ENCODE measurements at places on chromosomes 16 and 17. TPM values are rescaled to one million over a fixed set of nuclear protein-coding genes. Genes with fewer than 3 reads are reported as not detected.
A peak's percentile ranks its signal among the peaks of the same experiment; 100 is the strongest.

GRCh38 chr17:14986127-14986526, 279.0 kb downstream of the PMP22 start:
- no peak for DNase-seq

DNA sequence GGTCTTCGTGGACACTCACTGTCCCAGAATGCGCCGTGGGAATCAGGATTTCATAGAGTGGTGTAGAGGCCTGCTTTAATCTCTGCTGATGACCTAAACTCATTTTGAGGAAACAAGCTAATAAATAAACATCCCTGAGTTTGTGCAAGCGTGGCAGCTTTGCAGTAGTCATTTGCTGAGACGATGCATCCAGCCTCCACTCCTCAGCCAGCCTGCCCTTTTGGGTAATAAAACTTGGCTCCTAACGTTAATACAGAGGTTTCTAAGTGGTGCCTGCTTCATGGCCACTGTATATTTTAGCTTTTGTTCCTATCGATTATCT, 1.3 kb downstream of the DGKE start:
- DNase-seq, result no peak

GRCh38 chr16:2523801-2524231, 3.6 kb downstream of the AMDHD2 start:
- no peak for DNase-seq

GRCh38 chr17:34140006-34140405, 115.1 kb upstream of the CCL2 start:
- no peak for DNase-seq

DNA sequence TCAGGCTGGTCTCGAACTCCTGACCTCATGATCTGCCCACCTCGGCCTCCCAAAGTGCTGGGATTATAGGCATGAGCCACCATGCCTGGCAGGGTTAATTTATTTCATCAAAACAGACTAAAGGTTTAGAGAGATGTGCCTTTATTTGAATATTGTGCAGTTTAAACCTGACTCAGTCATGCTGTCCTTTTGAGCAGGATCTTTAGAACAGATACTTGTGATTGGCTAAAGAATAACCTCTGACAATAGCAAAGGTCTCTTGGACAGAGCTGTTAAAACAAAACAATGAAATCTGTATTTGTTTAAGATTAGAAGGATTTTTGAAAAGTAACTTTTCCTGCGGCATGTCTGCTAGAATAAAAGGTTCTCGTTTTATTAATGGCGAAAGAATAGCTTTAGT, 36.0 kb downstream of the ZNF207 start:
- DNase-seq, result no peak

DNA sequence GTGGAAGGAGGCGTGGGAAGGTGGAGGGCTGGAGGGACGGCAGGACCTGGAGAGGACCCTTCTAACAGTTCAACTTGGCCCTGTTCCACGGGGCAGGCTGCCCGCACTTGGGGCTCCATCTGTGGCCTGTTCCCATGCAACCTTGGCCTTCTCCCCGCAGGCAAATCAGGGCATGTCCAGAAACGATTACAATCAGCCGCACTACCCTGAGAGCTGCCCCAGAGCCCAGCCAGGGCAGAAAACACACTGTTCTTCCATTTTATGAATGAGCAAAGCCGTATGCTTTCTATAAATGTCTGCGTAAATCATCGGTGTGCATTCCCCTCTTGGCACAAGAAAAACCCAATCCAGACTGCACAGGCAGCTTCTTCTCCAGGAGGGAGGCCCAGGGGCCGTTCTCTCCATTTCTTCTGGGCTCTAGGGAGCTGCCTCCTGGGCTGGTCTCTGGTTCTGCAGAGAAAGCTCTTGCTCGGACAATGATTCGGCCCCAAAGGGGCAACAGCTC, 228.7 kb downstream of the SOX9 start:
- DNase-seq, result no peak

DNA sequence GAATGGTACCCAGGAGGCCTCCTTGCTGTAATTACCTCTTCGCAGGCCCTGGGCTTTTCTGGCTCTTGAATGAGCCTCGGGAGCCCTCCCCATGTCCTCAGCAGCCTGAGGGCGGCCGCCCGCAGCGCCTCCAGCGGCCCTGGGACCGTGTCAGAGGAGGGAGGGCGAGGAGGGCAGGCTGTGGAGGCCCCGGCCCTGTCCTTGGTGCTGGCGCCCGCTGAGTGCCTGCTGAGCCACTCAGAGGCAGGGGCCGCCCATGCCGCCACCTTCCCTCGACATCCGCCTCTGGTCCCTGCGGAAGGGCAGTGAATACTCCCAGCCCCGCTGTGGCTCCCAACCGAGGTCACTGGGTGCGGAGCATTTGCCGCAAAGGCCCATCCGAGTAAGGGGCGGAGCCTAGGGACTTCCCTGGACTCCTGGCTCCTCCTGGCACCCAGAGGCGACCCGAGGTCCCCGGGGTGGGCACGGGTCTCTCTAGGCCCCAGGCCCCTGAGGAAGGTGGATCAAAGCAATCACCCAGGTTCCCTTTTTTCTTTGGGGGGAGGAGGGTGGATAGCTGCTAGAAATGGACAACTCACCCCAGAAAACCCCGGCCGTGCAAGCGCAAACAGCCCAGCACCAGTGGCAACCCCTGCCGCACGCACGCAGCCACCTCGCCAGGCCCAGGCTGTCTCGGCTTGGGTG, 2.8 kb downstream of the RBFOX3 start:
- DNase-seq, result peak; percentile 49

DNA sequence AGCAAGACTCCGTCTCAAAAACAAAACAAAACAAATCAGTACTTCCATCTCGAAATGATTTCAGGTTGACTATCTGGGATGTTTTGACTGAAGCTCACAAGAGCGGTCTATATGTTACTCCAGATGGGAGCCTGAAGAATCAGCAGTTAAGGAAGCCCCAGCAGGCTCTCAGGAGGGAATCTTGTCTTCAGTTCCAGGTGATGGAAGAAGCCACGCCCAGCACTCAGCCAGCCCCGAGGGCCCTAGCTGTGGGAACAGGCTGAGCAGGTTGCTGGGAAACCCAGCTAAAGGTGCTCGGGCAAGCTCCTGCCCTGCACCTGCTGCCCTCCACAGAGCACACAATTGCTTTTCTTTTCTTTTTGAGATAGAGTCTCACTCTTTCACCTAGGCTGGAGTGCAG, 32.4 kb downstream of the WIPI1 start:
- DNase-seq, result no peak

DNA sequence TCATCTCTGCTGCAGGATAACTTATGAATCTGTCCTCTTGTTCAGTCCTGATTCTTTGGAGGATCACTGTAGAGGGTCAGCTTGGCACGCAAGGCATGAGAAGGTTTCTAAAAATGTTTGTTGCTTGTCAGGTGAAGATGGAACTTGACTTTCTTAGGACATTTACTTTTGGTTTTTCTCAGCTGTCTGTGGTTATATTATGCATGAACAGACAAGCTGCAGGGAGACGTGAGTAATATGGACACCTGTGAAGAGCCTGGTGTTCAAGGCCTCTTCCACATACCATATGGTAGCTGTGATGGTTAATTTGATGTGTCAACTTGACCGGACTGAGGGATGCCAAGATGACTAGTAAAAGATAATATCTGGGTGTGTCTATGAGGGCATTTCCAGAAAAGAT, 270.2 kb upstream of the CPHXL start:
- DNase-seq, result no peak

GRCh38 chr17:79840269-79840988, 1.2 kb upstream of the CBX4 start:
- no peak for DNase-seq

- no peak for DNase-seq
Measured at GRCh38 chr17:16297367-16298139, 55.7 kb downstream of the CENPV start.

DNA sequence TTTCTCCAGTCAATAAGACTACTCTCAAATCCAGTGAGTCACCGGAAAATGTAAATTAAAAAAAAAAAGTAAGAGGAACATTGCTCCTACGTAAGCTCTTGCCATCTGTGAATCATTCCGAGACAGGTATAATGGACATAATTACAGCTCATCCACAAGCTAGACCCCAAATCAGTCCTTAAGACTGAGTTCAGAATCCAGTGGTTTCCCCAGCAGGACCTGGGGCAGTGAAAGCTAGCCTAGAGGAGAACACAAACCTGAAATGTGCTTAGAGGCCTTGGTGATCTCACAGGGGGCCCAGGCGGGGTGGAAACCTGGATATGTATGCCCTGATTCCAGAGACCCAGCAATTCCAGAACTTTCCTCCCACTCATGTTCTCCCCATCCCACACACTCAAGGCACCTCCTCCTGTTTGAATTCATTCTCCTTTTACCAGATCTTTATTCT, 132.0 kb downstream of the COPRS start:
- no peak for DNase-seq

- no peak for DNase-seq
Measured at GRCh38 chr17:59431601-59432000, 100.1 kb downstream of the YPEL2 start.

- no peak for DNase-seq
Measured at GRCh38 chr16:74190292-74190691, 106.3 kb upstream of the PSMD7 start.

The CRHR1 gene
- polyA plus RNA-seq, result 0.66 TPM

The SSTR5 gene
- not detected for polyA plus RNA-seq

The ST6GALNAC2 gene
- 3.1 TPM for polyA plus RNA-seq

The ABCA10 gene
- 10.2 TPM for polyA plus RNA-seq

The C17orf107 gene
- 0.97 TPM for polyA plus RNA-seq

Data from muscle of back (tissue), 13 donors.